ENCODE measurements at places on chromosomes 7 and 10.

DNA sequence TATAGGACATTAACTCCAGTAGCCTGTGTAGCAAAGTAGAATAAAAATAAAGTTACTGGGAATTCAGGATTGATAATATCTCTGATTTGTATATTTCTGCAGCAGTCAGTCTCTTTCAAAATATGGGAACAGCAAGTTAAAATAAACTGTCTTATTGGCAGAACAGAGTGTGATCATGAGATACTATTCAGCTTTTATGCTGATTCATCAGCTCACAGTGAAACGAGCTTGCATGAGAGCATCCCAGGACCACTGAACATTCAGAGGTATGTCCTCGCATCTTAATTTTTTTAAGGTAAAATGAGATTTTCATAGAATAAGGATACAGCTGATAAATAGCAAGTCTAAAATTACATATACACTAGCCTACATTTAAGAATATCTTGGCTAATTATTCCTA lies 282.5 kb upstream of the MYO3A start:
- no peak for DNase-seq

DNA sequence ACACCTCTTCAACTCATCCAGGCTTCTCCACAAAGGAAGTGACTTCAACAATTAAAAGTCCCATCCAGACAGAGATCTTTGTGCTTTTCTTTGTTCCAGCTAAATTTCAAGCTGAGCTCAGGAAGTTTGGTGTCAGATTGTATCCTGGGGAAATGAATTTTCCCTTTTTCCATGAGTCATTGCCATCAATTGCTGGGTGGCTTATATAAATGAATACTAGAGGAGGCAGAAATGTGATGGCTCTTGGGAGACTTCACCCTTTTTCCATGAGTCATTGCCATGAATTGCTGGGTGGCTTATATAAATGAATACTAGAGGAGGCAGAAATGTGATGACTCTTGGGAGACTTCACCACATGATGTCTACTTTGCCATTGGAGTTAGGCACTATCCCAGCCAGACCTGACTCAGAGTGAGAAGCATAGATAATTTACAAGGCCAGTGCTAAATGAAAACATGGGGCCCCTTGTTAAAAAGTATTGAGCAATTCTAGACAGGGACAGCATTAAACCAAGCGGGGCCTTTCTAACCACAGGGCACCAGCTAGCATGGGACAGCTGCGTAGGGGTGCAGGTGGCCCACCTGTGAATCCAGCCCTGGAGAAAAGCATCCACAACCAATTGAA lies 339.2 kb upstream of the PODXL start:
- DNase-seq, result no peak

GRCh38 chr10:75743291-75743778 lies 311.9 kb downstream of the LRMDA start:
- no peak for DNase-seq

DNA sequence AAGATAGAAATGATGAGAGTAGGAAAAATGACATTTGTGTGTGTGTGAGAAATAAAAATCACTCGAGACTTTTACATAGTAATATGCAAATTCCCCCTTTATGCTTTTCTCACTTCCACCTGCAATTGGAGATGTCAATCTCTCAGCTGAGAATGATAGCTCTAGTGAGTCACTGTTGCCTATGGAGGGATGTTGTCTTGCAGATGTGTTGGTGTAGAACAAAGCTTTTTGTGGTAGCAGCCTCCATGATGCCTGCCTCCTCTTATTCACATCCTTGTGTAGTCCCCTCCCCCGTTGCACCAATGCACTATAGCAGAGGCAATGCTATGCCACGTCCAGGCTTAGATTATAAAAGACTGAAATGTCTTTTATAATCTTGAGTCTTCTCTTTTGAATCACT lies 33.8 kb downstream of the SPAG6 start:
- DNase-seq, result no peak

Measured in HL-60 (cell line).